PC-9 (cell line): ENCODE measurements at places on chromosomes 4 and X.

DNA sequence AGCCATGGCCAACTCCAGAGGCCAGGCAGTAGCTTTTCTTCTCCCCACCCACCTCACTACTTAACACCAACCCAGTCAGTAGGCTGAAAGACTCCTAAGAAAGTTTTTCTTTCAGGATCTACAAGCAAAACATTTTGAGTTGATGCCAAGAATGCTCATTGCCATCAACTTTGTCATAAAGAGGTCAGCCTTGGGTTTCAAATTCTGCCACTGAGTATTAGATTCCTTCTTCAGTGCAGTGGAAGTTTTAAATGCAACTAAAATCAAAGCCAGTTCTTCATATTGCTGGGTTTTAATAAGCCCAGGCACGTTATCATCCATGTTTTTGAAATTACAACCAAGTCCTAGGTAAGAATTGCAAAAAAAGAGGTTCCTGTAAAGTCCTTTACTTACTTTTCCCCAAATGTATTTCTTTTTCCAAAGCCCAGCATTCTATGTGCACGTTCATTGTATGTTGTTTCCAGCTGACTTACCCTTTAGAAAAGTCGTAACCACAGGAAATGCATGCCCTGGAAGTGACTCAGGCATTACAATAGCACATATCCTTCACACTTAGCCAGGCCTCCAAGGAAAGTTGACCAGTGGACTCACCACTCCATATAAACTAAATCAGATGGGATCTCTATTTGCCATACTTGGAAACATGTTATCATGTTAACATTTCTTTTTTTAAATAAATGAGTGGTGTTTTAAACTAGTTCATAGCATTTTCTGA, 229.9 kb downstream of the SOX3 start:
- H3K27ac ChIP-seq, result no peak overlapping the region
- DNase-seq, result no peak
- H3K4me1 ChIP-seq, result no peaks in the 10 kb centered on the region; the same call in 1 of the 2 replicates
- no peaks in the 10 kb centered on the region for H3K36me3 ChIP-seq

- H3K27me3 ChIP-seq, result no peaks in the 10 kb centered on the region
- H3K4me1 ChIP-seq, result peaks cover 27% of the 10 kb centered on the region
- H3K4me3 ChIP-seq, result no peak overlapping the region
- no peaks in the 10 kb centered on the region for H3K36me3 ChIP-seq
- no peak overlapping the region for H3K27ac ChIP-seq
These were observed 13.8 kb upstream of the SLC2A9 start for GRCh38 chr4:10035130-10035529.

DNA sequence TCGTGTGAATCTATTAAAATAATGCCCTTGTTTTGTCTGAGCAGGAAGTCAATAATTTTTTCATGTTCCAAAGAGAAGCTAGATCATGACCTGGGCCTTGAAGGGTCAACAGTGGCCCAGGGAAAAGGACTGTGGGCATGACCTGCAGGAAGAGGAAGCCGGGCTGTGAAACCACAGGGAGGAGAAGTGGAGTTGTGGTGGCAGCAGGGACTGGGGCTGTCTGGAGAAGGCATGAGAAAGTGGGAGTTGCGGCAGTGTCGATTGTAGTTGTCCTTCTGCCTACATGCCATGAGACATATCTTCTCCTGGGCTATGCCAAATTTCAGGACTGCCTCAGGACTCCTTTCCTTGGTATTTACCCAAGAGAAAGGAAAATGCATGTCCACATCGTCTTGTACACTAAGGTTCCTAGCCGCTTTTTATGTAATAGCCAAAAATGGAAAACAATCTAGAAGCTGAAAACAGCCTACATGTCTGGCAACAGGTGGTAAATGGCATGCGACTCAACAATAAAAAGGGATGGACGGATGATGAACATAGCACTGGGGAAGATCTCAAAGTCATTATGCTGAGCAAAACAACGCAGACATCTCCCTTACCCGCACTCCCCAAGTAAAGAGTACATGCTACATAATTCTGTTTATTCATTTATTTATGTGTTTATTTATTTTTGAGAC, 13.6 kb upstream of the PTTG2 start:
- H3K27me3 ChIP-seq, result no peaks in the 10 kb centered on the region
- no peak for DNase-seq
- H3K4me3 ChIP-seq, result no peak overlapping the region
- no peak overlapping the region for H3K27ac ChIP-seq
- H3K4me1 ChIP-seq, result no peaks in the 10 kb centered on the region

- H3K36me3 ChIP-seq, result no peaks in the 10 kb centered on the region
- H3K27me3 ChIP-seq, result peaks cover 12% of the 10 kb centered on the region; the same call in 1 of the 2 replicates
- no peak within 1 kb of the TSS for H3K4me3 ChIP-seq
- no peaks in the 10 kb centered on the region for H3K4me1 ChIP-seq
- no peak for DNase-seq
These were observed at the start of gene DCX for GRCh38 chrX:111411983-111412382. TSS of gene DCX (minus strand) at chrX:111412192. CDS start at chrX:111410398, 1,794 bp downstream.

DNA sequence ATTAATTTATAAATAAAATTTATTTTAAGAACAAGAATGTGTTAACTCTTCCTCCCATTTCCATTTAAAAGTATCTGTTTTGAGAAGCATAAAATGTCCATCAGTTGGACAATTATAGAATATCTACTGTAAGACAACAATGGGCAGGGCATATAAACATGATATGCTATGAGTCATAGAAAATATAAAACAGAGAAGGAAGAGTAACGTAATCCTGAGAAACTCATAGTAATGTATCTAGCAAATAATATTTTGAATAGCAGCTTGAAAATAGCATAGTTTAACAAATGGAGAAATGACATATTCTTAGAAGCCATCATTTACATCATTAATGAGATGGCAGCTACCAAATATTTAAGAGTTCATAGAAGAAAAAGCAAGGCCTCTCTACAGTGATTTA, 820.3 kb upstream of the PCDH10 start:
- H3K36me3 ChIP-seq, result no peaks in the 10 kb centered on the region
- H3K4me3 ChIP-seq, result no peak overlapping the region
- no peak overlapping the region for H3K27ac ChIP-seq
- no peak for DNase-seq
- no peaks in the 10 kb centered on the region for H3K27me3 ChIP-seq

GRCh38 chr4:174553828-174554227, 31.5 kb upstream of the HPGD start:
- DNase-seq, result no peak
- H3K27me3 ChIP-seq, result no peaks in the 10 kb centered on the region
- H3K4me3 ChIP-seq, result no peak overlapping the region
- no peak overlapping the region for H3K27ac ChIP-seq
- H3K4me1 ChIP-seq, result no peaks in the 10 kb centered on the region; the same call in 1 of the 2 replicates

DNA sequence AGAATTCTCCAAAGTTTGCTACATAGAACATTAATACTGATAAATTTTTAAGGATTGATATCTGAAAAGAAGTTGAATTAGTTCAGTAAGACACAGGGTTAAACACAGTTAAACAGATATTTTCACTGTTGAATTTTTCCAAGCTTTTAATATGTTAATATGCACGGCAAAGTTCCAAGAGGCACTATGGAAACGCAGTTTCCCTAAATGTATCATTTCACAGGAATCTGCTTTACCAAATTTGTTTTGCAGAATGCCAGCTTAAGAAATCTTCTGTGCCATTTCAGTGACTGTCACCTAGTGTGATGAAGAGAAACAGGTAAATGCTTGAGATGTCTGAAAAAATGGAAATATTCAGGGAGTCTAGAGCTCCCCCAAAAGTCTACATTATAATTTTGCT, 395.9 kb upstream of the GRIA3 start:
- H3K4me3 ChIP-seq, result no peak overlapping the region
- no peaks in the 10 kb centered on the region for H3K4me1 ChIP-seq
- DNase-seq, result no peak

DNA sequence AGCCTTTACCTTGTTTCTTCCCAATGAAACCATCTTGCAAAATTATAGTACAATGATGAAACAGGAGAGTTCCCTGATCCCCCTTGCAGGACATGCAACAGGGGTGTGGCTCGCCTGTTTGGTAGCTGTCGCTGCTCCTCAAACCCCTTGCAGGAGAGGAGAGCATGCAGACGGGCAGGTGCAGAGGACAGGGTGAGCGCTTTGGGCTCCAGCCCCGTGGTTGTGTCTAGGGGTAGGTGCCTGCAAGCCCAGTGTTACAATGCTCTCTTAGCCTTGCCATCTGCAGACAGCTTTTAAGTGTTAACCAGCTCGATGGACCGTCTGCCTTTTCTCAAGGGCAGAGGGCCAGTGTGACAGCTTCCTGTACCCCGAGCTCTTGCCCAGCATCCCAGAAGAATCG, 102.0 kb downstream of the TAB3 start:
- H3K27me3 ChIP-seq, result no peaks in the 10 kb centered on the region
- H3K4me1 ChIP-seq, result no peaks in the 10 kb centered on the region
- DNase-seq, result no peak
- no peak overlapping the region for H3K27ac ChIP-seq
- no peak overlapping the region for H3K4me3 ChIP-seq
